ENCODE measurements at places on chromosomes 2 and 18.

DNA sequence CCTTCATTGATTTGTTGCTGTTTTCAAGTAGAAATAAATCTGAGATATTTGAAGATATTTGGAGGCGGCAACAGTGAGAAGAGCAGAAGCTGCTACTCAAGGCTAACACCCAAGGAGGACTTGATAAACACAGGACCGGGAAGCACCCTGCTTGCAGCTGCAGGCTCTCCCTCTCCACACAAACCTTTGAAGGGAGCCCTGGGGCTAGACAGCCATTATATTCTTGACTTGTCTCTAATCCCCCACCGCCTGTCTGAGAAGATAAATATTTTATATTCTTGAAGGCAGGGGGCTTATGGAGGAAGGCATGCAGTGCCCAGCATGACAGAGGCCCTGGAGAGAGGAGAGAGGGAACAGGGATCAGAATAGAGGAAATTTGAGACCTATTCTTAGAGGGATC is 50.9 kb upstream of the SMAD2 start:
- no peak for DNase-seq

- no peak for DNase-seq
These were observed 4.0 kb downstream of the WDR54 start for GRCh38 chr2:74425523-74425922.

- DNase-seq: no peak
These were observed 202.9 kb upstream of the TNP1 start for GRCh38 chr2:217062768-217063167.

GRCh38 chr2:109508556-109508955 is 105.2 kb downstream of the SEPTIN10 start:
- no peak for DNase-seq

DNA sequence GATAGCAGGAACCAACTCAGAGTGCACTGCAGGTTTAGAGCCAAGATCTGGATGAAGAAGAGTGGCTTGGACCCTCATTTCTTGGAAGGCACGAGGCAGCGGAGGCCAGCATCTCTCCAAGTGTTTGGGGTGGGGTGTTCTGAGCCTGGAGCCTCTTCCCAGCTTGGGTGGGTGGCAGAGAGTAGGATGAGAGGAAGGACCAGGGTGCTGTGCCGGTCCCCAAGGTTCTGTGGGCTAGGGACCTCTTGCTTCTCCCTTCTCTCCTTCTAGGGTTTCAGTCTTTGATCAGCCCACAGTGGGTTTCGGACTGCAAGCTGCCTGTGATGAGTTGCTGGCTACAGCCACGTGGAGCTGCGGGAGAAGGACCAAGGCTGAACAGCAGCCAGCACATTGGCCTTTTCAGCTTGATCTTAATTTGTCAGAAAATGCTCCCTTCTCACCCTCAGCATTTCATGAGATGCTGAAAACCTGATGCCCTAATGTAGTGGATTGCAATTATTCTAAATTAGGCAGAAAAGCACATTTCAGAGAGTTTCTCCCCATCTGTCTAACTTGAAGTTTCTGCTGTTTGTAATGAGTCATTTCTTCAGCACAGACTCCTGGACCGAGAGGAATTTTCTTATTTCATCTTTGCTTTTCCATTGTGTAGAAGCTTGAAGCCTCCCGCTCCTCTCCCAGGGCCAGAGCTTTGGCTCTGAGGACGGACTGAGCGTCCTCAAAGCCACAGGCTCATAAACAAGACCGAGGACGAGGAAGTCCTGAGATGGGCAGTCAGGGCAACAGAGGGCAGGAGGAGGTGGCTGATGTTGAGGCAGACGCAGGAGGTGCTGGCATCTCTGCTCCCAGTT is 99.1 kb upstream of the HDAC4 start:
- no peak for DNase-seq

GRCh38 chr2:177692042-177692782 is 299.6 kb downstream of the AGPS start:
- no peak for DNase-seq

DNA sequence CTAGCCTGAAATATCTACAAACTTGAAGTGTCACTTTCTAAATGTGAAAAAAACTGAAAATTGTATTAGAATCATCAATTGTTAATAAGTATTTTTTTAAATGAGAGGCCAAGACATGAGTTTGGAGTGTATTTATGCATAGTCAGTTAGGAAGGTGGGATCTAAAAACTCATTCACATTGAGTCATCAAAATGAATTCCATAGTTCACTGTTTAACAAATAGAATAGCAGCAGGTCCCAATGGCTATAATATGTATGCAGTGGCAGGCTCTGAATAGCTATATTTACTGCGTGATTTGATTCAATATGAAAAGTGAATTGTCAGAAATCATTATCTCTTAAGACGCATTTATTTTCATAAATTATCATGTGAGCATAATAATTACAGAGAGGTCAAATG is 256.1 kb downstream of the ZNF385B start:
- DNase-seq: no peak

DNA sequence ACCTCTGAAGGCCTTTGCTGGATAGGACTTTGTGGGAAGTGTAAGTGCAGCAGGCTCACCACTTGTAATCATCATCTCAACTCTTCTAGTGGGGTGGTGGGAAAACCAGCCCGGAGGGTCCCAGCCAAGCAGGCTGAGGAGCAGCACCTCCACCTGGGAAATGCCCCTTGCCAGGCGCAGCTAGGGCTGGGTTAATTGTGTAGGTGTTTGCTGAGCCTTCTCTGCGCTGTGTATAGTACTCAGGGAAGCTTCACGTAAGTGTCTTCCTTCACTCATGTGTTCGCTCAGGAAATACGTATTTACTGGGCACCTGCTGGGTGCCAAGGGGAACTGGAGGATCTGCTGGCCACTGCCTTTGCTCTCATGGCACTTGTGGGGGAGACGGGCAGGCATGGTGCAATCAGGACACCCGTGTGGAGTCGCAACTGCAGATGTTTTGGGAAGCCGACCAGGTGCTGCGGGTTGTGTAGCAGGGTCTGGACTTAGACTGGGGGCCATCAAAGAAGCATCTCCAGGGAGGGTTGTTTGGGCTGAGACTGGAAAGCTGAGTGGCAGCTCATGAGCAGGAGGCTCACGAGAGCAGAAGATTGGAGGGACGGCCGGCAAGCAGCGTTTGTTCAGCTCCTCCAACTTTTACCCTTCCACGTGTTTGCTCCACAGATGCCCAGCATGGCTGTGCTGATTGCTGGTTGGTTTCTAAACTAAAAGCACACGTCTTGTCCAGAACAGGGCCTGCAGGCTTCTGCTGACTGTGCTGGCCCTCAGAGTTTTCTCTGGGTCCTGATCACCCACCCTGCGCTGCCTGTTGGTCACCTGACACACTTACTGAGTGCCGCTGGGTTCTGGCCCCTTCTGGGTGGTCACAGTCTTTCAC is 164.6 kb downstream of the LDLRAD4 start:
- DNase-seq: no peak

DNA sequence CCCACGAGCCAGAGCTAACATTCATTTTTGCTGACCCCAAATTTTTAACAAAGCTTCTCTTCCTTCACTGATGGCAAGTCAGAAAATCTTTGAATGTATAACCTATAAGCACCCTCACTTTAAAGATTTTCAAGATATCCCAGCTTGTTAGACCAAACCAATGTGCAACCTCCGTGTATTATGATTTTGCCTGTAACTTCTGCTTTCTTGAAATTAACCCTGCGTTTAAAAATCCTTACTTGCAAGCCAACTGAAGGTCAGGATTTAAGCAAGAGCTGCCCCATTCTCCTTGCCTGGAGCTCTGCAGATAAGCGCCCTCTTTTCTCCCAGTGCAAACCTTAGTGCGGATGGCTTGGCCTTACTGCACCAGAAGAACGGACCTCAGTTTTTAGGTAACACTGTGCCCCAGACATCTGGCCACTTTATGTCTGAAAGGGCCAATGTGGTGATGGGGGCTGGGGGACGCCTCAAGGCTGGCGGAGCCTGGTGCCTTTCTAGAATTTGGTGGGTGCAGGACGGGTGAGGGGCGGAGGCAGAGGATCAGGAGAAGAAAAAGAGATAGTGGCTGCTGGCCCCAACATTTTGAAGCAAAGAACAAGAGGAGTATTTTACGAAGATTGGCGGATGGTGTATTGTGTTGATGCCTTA is 805 bp upstream of the TNFRSF11A start:
- no peak for DNase-seq

GRCh38 chr2:229445501-229446211 is 174.6 kb upstream of the PID1 start:
- no peak for DNase-seq

GRCh38 chr2:124698979-124699565 is 674.0 kb downstream of the CNTNAP5 start:
- no peak for DNase-seq

DNA sequence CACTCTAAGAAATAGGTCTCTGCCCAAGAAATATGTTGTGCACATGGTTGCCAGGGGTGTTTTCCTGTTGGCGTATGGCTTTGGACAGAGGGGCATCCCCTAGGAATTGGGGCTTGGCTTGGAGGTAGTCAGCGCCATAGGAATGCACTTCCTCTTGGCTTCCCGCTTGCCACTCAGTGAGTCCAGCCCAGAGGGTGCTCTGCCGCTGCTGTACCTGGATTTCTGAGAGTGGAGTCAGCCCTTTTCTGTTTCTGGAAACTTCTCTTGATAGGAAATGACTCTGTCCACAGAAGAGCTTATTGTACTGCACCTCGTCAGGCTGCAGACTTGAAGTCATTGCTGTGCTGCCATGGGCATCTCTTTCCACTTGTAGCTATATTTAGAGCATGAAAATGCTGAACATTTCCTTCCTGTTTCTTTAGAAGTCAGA is 116.7 kb upstream of the MGAT5 start:
- DNase-seq: no peak

DNA sequence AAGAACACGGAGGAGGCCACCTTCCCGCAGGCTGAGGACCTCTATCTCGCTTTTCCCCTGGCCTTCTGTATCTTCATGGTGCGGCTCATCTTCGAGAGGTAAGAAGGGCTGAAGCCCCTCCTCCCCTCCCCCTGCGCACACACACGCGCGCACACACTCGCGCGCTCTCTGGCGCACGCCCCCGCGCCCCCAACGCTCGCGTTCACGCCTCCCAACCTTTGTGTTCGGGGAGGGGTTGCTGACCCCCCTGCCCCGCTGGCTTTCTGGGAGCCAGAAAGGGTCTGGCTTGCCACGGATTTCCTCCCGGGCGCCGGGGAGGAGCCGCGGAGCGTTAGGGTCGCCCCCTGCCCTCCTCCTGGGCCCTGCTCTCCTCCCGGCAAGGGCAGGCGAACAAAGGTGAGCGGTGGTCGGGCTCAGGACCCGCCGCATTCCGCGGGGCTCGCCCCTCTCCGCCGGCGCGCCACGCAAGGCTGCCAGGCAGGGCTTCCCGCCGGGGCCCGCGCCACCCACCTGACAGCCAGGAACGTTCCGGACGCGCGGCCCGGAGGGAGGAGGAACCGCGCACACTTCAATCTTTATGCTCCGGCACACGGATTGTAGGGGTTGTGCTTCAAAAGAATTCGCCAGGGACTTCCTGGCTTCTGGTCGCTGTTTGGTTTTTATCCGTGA is 583 bp downstream of the CERS6 start:
- peak; percentile 24 for DNase-seq

DNA sequence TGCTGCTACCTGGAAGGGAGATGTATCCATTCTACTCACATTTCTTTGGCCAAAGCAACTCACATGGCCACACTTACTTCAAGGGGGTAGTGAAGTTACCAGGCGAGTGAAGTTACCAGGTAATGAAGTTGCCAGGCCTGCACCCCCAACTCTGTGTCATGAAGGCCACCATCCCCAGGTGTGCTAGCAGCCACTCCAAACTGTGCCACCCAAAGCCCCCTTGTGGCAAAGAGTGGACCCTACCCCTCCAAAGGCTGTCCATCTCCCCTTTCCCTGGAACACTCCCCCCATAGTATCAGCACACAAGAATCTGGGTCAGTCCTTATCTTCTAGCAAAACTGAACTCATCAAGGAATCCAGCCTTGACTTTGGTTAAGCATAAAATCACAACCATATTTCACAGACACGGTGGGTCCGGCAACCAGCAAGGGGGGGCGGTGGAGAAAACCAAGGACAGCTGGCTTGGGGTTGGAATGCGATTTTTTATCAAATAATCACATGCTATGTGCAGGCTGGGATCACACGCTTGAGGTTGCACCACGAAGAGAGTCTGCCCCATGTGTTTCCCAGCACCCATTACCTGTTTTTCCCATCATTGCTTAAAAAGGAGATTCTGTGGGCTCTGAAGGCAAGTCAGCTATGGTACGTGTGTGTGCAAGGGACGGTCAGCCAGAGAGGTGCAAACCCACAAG is 60.9 kb downstream of the ZFP36L2 start:
- no peak for DNase-seq

DNA sequence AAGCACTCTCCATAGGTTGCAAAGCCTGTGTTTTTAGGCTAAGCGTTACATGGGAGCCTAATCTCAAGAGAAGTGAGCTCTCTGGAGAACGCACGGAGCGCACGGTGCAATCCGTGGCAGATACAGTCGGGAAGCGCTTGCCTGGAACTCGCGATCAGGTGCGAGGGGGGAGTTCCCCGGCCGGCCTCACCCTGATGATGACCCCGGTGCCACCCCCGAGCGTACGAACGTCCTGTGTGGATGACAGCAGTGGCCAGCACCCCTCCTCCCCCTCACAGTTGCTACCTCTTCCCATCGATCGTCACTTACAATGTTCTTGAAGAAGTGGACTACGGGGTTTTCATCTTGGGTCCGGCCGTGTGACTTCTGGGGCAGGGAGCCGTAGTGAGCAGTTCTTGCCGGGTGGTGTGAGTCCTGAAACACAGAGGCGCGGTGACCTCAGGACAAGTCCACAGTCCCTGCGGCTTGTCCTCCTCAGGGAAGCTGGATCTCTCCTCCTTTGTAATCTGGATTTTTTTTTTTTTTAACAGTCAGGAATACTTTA is 142.9 kb downstream of the MBP start:
- no peak for DNase-seq

DNA sequence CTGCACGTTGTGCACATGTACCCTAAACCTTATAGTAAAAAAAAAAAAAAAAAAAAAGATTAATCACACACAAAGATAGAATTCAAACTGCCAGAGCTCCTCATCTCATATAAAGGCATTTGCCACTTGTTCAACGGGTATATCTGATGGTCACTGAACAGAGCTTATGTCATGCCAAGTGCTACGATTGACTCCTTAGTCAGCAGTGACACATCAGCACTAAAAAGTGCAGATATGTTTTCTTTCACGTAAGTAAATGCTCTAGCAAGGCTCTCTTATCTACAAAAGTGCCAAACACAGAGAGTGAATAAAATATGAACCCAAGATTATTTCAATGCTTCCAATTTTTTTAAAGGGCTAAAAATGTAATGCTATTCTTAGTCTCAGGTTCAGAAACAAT is 1.1 kb downstream of the LMAN1 start:
- no peak for DNase-seq

DNA sequence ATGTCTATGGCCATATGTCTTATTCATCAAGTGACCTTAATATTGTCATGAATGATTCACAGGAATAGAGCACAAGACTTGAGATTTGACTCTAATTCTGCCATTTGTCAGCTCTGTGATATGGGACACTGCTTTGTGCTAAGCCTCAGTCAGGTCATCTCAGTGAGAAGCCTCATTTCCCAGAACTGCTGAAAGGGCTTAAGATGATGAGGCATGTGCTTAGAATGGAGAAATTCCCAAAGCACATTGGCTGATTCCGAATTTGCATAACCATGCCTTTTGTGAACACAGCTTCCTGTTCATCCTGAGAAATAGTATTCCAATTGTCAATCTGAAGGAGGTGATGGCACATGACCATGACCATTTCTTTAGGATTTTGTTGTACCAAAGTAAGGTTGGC is 218.1 kb downstream of the ALK start:
- no peak for DNase-seq

All from activated T-cell treated with anti-CD3 and anti-CD28 coated beads for 1 hour (primary cell).